ENCODE measurements at places on chromosomes 12 and 14.

GRCh38 chr12:69388371-69388770 is 28.8 kb downstream of the YEATS4 start:
- DNase-seq = peak; percentile 5

DNA sequence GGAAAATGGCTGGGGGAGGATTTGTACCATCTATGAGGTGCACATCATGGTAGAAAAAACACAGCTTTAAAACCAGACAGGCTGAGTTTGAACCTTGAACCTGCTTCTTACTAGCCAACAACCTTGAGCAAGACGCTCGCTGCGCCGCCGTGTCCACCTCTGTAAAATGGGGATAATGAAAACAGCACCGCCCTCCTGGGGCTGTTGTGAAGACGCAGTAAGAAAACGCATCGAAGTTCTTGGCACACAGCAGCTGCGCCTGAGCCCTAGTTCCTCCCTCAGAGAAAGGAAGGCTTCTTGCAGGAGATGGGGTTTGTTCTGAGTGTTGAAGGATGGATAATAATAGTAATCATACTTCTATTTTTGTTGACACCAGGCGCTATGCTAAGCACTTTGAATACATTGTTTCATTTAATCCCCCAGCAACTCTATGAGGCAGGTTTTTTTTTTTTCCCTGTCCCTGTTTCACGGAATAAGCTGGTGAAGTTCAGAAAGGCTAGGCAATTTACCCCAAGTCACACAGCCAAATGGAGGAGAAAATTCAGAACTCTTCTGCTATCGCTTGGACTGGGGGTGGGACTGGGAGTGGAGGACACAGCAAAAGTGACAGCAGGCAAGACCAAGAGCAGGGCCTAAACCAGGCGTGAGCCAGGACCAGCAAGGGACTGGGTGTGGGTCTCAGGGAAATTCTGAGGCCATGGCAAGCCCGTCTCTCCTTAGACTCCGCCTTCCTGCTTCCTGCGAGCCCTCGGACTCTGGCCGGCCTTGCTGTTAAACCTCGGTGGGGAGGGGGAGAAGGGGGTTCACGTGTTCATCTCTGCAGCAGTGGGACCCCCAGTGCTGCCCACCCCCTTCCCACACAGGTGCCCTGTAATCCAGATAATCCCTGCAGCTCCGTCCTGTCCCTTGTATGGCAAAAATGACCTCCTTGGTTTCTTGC is 97.5 kb downstream of the LRRC74A start:
- no peak for DNase-seq

- no peak for DNase-seq
Measured at GRCh38 chr12:108066583-108067577, 62.2 kb upstream of the WSCD2 start.

GRCh38 chr12:28800129-28800528 is 348.9 kb upstream of the FAR2 start:
- DNase-seq = no peak

DNA sequence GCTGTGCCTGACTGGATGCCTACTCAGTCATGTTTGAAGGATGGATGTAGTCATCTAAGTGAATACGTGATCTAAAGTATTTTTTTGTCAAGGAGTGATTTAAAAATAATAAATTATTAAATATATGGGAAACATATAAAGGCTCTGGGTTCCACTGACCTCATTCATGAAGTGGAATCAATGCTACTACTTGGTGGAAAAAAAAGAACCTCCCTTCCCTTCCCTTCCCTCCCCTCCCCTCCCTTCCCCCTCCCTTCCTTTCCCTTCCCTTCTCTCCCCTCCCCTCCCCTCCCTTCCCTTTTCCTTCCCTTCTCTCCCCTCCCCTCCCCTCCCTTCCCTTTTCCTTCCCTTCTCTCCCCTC is 162.7 kb downstream of the ESRRB start:
- no peak for DNase-seq

- no peak for DNase-seq
Measured at GRCh38 chr12:10339053-10339840, 31.6 kb downstream of the KLRD1 start.

GRCh38 chr12:76276499-76277151 is 71.6 kb downstream of the BBS10 start:
- no peak for DNase-seq

GRCh38 chr12:53950789-53951576 is 3.7 kb upstream of the HOXC12 start:
- no peak for DNase-seq

Measured in activated CD4-positive, alpha-beta T cell treated with anti-CD3 and anti-CD28 coated beads, Interleukin-2, Interleukin-6, amounts not matched to agents 100 ng/mL and 50 ng/mL, durations not matched to agents 16 hours and 8 hours (primary cell).